ENCODE measurements at places on chromosomes 1 and 21. TPM values are rescaled to one million over a fixed set of nuclear protein-coding genes. Genes with fewer than 3 reads are reported as not detected.

PLA2G2C gene
- total RNA-seq: not detected

LRRC39 gene
- total RNA-seq: not detected

ZC3H11A gene
- 45.0 TPM for total RNA-seq

PRAMEF2 gene
- not detected for total RNA-seq

DIPK1A gene
- 8.7 TPM for total RNA-seq

CLIC6 gene
- 0.04 TPM for total RNA-seq

MACF1 gene
- 51.9 TPM for total RNA-seq

GOLT1A gene
- 4.7 TPM for total RNA-seq

OPRD1 gene
- 0.06 TPM for total RNA-seq

MYBPH gene
- total RNA-seq: not detected

CLCA2 gene
- not detected for total RNA-seq

KRTAP11-1 gene
- not detected for total RNA-seq

KRTAP12-2 gene
- not detected for total RNA-seq

IL22RA1 gene
- total RNA-seq: 4.7 TPM

SPRR5 gene
- not detected for total RNA-seq

CRP gene
- not detected for total RNA-seq

SLAMF8 gene
- not detected for total RNA-seq

LBR gene
- total RNA-seq: 42.2 TPM

TRIM67 gene
- total RNA-seq: 0.21 TPM

CYP4A22 gene
- not detected for total RNA-seq

SH2D2A gene
- total RNA-seq: 5.2 TPM

KIF2C gene
- 39.4 TPM for total RNA-seq

HRNR gene
- total RNA-seq: not detected

OVAAL gene
- total RNA-seq: not detected

PTPN14 gene
- 10.3 TPM for total RNA-seq

IQCC gene
- total RNA-seq: 2.3 TPM

NR5A2 gene
- total RNA-seq: 8.4 TPM

MYOCOS gene
- not detected for total RNA-seq

PPIE gene
- total RNA-seq: 43.3 TPM

CHI3L1 gene
- total RNA-seq: not detected

GFI1 gene
- total RNA-seq: 0.26 TPM

SLC25A34 gene
- 0.35 TPM for total RNA-seq

TM2D1 gene
- total RNA-seq: 22.2 TPM

FCRL4 gene
- total RNA-seq: not detected

RYR2 gene
- total RNA-seq: not detected

CALML6 gene
- 0.24 TPM for total RNA-seq

TNNT2 gene
- total RNA-seq: 0.30 TPM

MEF2D gene
- 37.4 TPM for total RNA-seq

MRPL20 gene
- 134 TPM for total RNA-seq

SLFNL1 gene
- total RNA-seq: not detected

Measured in A549 treated with CpdA at 1 μM for 4 hours (cell line).